ENCODE measurements at places on chromosomes 7 and 10. TPM values are rescaled to one million over a fixed set of nuclear protein-coding genes. Genes with fewer than 3 reads are reported as not detected.

IDI2 gene
- not detected for total RNA-seq

WDR11 gene
- 58.5 TPM for total RNA-seq

STX1A gene
- total RNA-seq: 10.7 TPM

SPAM1 gene
- not detected for total RNA-seq

SH3PXD2A gene
- total RNA-seq: 14.8 TPM

ASB4 gene
- total RNA-seq: under 0.01 TPM
